ENCODE measurements at places on chromosomes 2 and 18.

GRCh38 chr18:47577520-47577919, 326.1 kb upstream of the SKOR2 start:
- DNase-seq = no peak

GRCh38 chr2:32136097-32136496, 29.6 kb upstream of the SLC30A6 start:
- DNase-seq = no peak

GRCh38 chr2:219056896-219057708, 3.6 kb downstream of the IHH start:
- DNase-seq = no peak

- DNase-seq = no peak
Observed at GRCh38 chr2:118970396-118971135, 28.6 kb downstream of the MARCO start.

GRCh38 chr2:156192468-156192867, 140.1 kb downstream of the NR4A2 start:
- DNase-seq = no peak

- no peak for DNase-seq
Observed at GRCh38 chr2:215188078-215188477, 49.7 kb upstream of the ABCA12 start.

- DNase-seq = no peak
Observed at GRCh38 chr2:25281522-25281921, 60.2 kb downstream of the DNMT3A start.

DNA sequence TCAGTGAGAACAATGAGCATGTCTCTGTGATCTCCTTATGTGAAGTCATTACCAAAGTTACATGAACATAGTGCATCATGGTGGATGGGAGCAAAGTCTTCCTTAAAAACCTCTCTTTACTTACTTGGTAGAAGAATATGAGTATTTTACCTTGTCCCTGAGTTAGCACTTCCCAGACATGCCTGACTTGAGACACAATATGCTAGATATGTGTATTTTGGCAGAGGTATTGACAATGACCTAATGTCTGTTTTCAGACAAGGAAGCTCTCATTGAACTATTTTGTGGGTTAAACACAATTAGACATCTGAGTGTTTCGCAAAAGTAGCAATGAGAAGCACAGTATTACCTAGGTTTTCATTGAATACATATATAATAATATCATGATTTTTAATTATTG, 99.1 kb upstream of the MC4R start:
- DNase-seq = no peak

DNA sequence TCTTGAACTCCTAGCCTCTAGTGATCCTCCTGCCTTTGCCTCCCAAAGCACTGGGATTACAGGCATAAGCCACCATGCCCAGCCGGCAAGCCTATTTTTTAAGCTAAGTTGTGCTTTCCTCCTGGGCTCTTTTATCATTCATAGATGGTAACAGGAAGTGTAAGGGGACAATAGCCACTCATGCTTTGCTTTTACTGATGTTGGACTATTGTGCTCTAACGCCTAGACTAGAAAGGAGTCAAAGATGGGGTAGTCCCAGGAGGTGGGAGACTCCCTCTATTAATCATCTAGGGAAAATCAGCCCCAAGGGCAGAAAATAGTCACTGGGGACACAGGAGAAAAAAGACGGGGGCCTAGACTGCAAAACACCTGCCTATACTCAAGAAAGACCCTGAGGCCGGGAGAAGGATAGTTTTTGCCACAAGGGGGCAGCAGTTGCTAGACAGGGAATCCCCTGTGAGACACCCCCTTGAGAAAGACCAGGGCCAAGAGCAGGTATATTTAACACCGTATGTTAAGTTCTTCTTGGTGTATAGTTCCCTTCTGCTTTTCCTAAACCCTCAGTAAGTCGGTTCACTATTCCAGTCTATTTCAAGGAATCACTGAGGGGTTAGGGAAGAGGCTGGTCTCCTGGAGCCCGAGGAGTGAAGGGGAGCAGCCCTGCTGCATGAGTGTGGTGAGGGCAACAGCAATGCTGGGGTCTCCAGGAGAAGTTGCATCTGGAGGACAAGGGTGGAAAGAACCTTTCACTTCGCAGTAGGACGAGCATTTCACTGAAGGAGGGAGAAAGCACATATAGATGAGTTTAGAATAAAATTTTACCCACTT, 2.1 kb upstream of the CXCR1 start:
- DNase-seq = peak; percentile 37

DNA sequence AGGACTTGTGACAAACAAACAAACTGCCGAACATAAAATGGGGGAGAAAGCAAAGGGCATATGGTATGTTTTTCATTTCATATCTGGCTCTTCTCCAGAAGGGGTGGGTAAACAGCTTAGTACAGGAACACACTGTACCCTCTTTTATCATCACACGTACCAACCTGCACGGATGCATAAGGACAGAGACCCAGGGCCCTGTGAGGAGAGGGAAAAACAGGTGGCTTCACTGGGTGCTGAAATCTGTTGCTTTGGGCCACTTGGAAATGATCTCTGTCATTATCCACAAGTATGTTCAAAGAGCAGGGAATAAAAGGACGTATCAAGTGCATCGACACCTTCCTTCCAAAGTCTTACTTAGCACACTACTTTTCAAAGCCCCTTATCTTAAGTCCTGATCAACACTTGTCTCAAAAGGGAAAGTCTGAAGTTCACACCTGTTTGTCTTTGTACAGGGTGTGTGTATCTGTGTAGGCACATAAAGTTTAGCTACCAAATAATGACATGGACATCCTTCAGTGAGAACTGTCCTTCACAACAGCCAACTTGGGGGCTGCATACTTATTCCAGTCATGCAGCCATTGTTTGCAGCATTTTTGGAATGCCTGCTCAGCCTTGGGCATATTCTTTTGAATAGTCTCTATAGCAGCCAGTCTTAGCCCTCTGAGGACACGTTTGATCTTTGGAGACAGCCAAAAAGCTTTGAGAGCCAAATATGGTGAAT, 60.6 kb downstream of the IRS1 start:
- DNase-seq = no peak

DNA sequence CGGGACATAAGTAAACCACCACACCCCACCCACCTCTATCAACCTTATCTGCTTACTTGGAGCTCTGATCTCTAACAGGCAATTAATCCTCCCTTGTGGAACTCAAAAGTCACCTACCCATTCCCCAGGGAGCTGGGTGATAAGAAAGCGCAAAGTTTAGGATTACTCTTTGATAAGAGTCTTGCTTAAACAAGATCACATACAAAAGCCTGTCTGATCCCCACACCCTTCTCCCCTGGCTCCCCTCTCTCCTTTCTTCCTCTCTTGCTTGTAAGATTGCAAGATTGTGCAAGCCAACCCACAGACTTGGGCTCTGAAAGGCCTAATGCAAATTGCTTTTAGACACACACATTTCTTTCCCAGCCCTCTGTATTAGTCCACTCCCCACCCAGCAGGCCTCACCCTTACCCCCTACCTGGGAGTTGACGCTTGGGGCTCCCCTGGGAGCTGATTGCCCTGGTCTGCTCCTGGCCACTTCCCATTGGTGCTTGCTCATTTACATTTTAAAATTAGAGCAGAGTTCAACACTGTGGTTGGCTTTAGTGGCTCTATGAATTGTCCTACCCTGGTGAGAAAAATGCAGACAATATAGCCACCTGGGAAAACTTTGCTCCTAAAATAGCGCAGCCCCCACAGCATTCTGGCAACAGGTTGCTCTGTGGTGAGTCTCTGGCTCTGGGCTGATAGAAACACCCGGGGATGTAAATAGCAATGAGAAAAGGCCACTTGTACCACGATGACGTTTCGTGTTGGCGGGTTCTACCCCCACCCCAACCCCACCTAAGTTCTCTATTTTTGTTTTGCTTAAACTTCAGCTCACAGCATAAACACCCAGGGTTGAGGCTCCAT, 92.8 kb upstream of the MSH2 start:
- no peak for DNase-seq

DNA sequence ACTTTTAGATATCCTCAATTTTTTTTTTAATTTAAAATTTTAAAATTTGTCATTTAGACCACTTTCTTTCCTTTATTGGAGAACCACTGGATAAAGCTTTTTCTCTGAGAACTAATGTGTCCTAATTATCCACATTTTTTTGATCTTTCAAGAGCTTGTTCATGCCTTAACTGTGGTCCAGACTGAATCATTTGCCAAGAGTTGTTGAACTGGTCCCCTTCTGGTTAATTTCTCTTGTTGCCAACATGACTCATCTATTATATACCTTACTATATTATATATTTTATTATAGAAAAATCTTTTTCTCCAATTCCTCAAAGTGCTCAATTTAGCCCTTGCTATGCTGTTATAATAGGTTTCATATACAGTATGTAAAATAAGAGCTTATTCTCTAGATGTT, 53.1 kb upstream of the TMEM87B start:
- DNase-seq = no peak

DNA sequence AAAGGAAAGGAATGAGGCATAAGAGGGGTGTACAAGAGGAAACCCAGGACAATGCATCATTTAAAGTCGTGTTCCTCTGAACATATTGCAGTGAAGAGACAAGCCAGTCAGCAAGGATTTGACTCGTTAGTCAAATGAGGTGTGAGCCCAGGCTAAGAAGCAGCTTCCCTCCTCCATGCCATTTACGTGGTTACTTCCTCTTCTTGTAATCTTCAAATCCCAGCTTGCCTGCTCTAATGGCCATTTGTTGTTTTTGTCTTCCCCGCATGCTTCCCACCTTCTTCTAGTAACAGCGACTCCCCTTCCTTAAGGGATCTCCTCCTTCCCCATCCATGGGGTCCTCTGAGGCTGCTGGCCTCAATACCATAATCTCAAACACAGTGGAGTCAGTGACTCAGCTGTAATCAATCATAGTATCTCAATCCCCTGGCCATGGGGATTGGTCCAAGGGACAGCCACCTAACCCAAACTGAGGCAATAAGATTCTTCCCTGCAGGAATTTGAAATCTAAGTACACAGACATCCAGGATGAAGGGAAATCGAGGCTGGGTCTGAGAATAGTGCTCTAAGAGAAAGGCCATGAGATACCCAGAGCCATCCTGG, 37.6 kb downstream of the SLC14A1 start:
- DNase-seq = no peak

DNA sequence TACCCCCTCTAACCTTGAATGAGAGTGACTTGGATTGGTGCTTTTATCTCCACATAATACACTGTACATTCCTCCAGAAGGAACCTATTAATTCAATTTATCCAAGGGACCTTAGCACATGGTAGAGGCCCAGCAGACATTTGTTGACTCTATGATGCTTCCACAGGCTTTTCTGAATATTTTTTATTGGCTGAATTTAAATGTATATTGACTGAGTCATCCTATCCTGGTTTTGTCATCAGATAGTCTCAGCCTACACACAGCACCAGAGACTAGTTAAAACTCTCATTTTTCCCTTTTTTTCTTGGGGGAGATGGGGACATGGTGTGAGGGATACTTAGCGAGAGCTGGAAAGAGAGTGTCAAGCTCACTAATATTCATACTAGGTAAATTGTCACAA, 101.6 kb downstream of the LRRC30 start:
- no peak for DNase-seq

DNA sequence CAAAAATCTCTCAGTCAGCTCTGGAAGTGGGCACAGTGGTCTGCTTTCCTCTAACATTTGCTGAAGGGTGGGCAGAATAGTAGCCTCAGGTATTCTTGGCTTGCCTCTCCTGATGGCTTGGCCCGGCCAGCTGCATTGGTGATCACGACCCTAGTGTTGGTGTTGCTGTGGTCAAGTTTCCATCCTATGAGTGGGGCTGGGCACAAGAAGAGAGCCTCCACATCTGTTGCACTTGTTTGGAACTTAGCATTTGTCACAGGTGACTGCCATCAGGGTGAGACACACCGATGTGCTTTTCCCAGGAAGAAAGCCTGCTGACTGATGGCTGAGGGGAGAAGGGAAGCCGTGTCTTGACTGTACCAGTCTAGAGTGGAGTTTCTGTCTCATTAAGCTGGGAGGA, 33.1 kb upstream of the SNORC start:
- no peak for DNase-seq

- DNase-seq = no peak
Observed at GRCh38 chr18:13730481-13730880, 4.0 kb downstream of the RNMT start.

DNA sequence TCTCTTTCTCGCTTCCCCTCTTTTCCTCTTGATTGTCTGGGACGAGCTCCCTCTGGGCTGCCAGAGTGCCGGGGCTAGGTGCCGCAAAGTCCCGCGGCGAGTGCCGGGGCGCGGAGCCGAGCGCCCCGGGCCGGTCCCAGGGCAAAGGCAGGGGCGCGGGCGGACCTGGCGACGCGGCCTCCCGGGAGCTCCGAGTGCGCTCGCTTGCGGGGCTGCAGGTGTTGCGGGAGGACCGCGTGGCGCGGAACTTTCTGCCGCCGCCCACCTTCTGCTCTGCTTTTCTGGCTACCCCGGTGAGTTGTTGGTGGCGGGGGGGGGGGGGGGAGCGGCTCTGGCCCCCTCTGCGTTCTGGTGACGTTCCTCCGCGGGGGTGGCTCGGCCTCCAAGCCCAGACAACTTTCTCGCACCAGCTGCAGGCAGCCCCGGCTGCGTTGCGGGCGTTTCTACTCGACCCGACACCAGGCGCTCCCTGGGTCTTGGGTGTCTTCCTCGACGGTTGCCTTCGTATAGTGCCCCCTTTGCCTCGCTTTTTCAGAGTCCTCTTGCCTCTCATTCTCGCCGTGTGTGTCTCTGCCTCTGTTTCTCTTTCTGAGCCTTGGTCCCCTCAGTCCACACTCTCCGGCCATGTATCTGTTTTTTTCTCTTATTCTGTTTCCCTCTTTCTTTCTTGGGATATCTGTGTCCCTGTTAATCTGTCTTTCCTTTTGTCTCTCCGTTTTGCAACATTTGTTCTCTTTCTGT, 759 bp downstream of the GALNT13 start:
- DNase-seq = no peak
